Activated CD8-positive, alpha-beta memory T cell treated with anti-CD3 and anti-CD28 coated beads for 1 hour (primary cell): ENCODE measurements at places on chromosomes 2 and 18.

GRCh38 chr2:85994897-85995647 lies 106.3 kb upstream of the ST3GAL5 start:
- no peak for DNase-seq

GRCh38 chr18:80124131-80124530 lies 15.1 kb downstream of the ADNP2 start:
- no peak for DNase-seq

DNA sequence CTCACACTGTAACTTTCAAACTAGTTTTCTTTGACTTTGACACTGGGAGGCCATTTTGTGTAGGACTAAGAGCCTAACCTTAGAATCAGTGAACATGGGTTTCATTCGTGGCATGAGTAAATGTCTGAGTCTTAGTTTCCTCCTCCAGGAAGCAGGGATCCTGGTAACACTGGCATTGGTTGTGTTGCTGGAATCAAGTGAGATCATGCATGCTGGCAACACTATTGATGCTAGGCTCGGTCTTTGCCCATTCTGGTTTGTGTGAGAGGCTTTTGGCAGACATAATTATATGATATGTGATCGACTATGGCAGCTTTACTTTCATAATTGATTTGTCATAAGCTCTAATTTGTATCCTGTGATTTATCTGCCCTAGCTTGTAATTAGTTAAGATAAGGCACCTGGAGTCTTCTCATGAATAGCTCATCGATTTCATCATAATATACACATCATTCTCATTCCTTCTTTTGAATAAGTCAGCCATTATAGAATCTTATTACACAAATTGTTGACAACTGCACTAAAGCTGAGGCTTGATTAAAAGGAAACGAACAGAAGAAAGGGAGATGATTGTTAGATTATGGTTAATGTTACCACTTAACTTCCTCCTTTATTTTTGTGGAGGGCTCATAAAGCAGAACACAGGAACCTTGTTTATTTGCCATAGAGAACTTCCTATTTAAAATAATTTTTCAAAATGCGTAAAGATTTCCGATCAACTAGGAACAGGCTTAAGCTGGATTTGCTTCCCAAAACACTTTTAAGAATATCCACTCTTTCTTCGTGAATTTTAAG lies 12.6 kb downstream of the PPP1R1C start:
- no peak for DNase-seq

DNA sequence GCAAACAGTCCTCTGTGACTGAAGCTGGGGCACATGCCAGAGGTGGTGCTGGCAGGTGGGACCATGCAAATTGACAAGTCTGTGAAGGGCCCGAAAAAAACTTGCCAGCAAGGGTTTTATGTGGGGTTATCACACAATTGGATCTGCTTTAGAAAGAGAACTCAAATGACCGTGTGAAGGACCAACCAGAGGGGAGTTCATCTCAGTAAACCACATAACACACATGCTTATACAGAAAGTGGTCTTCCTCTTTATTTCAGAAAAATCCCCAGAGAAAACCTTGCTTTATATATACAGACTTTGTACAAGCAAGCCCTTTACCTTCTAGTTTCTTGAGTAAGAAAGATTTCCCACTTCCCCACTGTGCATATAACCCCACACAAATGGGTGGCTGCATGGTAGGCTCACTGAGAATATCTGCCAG lies 46.7 kb downstream of the KIDINS220 start:
- no peak for DNase-seq

GRCh38 chr2:106113361-106113966 lies 80.6 kb downstream of the UXS1 start:
- no peak for DNase-seq

DNA sequence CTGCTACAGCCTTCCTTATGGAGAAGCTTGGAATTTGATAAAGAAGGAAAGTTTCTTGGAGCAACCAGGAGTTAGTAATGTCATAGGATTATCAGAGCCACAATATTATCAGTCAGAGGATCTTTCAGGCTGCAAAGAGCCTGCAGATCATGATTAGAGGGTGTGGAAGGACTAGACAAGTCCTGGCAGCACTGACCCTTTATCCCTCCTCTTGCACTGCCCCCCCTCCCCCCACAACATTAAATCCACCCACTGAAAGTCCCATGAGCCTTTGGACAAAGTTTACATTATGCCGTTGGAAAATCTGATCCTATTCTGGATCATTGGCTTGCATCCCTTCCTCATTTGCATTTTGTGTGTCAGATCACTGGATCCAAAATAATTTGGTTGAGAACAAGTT lies 18.7 kb upstream of the IMPA2 start:
- no peak for DNase-seq

DNA sequence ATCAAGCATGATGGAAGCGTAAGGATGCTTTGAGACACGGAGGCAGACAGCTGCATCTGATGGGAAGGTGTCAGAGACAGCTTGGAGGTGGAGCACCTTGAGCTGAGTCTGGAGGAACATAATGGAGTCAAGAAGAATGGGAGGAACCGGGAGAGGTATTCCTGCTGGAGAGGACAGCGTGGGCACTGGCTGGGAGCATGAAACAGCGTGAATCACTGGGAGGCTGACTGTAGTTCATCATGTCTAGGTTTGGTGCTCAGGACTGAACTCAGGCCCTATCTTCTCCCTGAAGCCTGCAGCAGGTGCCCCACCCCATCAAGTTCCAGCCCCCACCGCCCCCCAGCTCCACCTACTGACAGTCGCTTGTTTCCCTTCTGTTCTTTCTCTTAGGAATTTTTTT lies 98.6 kb downstream of the TMEM17 start:
- no peak for DNase-seq

DNA sequence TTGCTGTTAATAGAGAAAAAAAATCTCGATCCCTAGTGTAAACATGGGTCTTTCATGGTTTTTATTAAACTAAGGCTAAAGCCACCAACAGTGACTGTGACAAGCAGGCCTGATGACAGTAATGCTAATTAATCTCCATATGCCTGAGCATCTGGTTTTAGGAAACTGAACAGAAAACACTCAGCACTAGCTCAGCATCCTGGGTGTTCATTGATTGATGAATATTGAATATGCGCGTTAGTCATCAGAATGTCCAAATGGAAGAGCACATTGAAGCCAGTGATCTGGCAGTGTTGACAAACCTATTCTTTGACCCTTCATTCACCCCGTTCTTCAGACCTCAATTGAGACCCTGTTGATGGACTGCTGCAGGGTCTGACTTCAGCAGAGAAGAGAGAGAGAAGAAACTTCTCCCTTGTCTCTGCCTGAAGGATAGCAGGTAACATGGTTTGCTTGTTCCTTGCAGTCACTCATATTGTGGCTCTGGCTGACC lies 283.8 kb downstream of the RDH14 start:
- no peak for DNase-seq

DNA sequence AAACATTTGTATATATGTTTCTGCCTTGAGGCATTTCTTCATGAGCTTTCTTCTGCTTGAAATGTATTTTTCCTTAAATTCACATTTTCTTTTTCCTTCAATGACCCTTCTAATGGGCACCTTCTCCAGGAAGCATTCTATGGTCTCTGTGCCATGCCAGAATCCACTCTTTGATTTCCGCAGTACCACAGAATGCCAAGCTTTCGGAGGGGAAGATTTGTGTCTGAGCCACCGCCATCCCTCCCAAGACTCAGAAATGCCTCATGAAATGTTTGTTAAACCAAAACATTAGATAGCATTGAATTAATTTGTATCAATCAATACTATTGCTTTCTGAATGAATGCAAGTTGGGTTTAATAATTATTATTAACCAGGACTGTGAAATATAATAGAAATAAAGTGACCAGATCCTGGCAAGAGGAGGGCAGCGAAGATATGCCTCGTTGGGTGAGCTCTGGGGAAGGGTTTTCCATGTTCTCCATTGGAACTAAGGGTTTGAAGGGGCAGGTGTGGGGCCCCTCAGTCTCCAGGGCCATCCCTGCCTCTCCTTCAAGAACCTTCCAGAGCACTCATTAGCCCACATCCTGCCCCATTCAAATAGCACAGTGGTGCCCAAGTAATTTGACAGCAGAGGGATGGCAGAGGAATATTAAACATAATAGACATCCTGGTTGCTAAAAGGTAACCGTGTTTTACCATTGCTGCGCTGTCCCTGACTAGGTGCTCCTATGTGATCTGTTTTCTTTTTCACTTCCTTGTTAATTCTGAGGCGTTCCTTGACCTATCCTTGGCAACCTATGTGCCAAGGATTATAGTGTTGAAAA lies 189.6 kb downstream of the MYCN start:
- DNase-seq, result no peak

- DNase-seq, result no peak
These were observed 753.2 kb downstream of the ADCYAP1 start for GRCh38 chr18:1657876-1658275.

GRCh38 chr2:8334866-8335325 lies 347.0 kb upstream of the ID2 start:
- DNase-seq, result no peak

DNA sequence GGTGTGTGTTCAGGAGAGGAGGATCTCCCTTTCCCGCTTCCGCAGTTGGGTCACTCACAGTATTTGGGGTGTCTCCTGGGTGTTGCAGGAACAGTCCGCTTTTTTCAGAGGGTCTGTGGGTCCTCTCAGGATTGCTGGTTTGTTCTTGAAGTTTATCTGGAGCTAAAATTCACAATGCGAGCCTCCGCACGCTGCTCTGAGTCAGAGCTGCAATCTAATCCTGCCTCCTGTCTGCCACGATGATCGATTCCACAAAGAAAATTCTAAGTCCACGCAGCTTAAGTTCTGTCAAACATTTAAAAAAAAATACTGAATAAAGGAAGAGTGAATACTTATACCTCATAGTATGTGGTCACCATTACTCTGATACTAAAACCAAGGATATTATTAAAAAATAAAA lies 76.5 kb downstream of the RAD51AP2 start:
- DNase-seq, result no peak

GRCh38 chr2:173252581-173252980 lies 102.1 kb upstream of the CDCA7 start:
- DNase-seq, result no peak

DNA sequence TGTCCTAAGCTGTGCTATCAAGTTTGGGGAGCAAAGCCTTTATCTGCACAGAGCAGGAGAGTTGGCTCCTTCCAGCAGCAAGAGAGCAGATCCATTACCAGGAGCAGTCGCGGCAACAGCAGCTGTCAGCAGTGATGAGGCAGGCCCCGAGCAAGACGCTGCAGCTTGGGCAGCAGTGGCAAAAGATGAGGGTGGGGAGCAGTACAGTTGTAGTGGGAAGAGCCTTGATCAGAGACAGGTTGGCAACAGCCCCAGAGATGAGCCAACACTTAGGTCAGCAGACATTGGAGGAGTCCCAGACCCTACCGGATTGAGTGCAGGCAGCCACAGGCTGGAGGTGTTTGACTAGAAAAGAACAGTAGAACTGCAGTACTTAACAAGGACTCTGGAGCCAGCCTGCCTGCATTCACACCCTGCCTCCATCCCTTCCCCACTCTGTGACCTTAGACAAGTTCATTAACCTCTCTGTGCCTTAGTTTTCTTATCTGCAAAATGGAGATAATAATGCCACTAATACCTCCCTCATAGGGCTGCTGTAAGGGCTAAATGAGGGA lies 117.1 kb upstream of the SERTAD2 start:
- no peak for DNase-seq

GRCh38 chr18:53025247-53025646 lies 685.2 kb downstream of the DCC start:
- no peak for DNase-seq

DNA sequence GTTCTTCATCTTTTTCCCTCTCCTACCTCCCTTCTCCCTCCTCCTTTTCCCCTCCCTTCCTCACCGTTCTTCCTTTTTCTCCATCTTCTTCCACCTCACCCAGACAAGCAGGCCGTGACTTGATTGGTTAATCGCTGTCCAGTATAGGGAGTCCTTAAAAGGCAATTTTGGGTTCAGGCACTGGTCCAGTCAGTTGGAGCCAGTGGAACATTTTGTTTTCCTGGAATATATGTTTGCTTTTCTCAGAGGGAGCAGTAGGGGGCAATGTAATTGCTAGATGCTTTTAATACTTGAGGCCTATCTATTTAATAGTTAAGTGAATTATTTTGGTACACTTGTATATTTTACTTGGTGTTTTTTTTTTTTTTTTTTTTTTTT lies 15.0 kb downstream of the ELAC1 start:
- DNase-seq, result no peak

- DNase-seq, result peak; percentile 34
These were observed 5.7 kb upstream of the TET3 start for GRCh38 chr2:73979021-73979420.

GRCh38 chr2:50077190-50077737 lies 922.9 kb upstream of the FSHR start:
- DNase-seq, result no peak

- no peak for DNase-seq
These were observed 79.0 kb downstream of the HDAC4 start for GRCh38 chr2:239321596-239322415.

DNA sequence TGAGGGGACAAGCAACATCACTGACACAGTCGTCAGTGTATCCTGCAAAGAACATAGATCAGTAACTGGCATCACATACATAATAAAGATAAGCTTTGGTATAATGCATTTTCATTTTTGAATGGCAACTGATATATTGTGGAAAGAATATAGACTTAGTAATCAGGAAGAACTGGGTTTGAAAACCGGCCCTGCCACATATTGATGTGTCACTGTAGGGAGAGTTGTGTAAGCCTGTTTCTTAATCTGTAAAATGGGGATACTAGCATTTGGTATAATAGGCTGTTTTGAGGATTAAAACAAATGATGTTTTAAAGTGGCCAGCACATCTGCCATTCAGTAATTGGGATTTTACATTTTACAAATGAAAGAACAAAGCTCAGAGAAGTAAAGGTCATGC lies 277.8 kb upstream of the CNTNAP5 start:
- DNase-seq, result no peak

DNA sequence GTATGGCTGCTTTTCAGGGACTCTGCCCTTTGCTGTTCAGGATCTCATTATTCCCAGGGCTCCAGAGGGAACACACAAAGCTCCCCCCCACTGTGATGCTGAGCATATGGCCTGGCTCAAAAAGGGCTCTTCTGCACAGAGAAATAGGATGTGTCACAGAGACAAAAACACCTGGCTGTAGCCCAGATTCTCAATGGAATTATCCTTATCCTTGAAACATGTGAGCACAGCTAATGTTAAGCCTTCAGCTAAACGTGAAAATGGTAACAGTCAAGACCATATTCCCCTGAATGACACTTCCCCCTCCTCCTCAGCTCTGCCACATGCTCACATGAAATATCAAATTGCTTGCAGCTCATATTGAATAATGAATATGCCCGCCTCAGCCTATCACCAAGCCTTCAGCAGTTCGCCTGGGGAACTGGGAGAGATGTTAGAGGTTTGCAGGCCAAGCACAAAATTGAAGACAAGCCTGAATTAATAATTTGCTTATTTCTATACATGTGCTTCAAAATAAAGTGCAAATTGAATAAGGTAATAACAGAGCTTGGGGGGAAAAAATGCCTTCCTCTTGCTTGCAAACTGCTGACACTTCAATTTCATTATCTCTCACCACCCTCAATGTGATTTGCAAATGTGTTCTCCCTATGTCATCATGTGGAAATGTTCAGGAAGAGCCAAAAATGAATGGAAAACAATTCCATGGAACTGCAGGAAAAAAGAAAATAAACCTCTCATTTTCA lies 181.0 kb upstream of the HNRNPA3 start:
- no peak for DNase-seq
